ENCODE measurements at places on chromosomes 4 and X. TPM values are rescaled to one million over a fixed set of nuclear protein-coding genes. Genes with fewer than 3 reads are reported as not detected.

DNA sequence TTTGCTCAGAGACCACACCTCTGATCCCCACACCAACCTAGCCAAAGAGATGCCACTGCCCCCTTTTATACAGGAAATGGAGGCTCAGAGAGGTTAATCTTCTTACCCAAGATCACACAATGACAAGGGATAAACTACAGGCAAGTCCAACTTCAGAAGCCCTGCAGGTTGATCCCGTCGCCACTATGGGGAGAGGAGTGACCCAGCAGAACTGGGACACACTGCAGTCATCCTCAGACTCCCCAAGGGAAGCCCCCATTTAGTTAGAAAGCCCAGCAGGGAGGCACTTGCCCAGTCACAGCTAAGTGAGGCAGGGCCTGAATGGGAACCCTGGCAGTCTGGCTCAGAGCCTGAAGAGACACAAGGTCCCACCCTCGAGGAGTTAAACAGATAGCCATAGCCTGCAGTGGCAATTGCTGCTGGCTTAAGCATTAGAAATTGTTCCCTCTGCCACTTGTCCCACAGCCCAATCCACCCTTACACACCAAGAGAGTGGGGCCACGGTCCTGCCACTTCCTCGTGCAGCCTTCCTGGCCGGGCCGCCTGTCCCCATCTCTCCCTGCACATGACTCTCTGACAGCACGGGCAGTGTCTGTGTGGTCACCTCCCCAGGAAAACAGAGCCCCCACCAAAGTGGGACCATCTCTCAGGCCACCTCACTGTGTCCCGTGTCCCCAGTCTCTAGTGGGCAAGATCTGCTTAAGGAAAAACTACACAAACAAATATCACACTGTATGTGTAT is 2.7 kb downstream of the JAKMIP1 start:
- no peak for DNase-seq

DNA sequence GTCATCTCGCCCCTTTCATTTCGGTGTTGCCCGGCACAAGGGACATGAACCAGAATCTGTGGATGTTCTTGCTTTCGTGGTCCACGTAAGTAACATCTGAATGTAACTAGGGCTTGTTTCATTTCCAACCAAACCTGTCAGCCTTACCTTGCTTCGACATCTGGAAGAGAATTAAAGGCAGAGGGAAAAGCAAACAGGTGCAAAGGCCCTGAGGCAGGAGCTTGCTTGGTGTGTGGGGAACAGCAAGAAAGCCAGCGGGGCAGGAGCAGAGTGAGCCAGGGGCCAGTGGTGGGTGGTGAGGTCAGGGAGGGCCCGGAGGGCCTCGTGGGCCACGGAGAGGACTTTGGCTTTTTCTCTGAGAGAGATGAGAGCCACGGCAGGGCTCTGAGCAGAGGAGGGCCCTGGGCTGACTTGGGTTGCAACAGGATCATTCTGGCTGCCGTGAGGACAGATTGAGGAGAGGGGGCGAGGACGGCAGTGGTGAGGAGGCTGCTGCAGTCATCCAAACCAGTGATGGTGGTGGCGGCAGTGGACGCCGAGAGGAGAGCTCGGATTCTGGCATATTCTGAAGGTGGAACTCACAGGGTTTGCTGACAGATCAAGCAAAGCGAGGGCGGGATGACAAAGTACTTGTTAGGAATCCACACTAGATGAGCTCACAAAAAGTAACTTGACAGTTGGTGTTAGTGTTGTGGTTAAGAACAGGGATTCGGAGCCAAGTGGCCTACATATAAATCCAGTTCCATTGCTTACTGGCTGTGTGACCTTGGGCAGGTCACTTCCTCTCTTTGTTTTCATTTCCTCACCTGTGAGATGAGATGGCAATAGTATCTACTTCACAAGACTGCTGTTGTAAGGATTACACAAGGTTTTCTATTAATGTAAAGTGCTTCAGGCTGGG is 6.8 kb upstream of the WDR13 start:
- DNase-seq, result no peak

CASP6 gene
- total RNA-seq, result 18.7 TPM

- DNase-seq, result peak; percentile 4
Measured at GRCh38 chr4:53365121-53365485, 758 bp downstream of the SCFD2 start.

DNA sequence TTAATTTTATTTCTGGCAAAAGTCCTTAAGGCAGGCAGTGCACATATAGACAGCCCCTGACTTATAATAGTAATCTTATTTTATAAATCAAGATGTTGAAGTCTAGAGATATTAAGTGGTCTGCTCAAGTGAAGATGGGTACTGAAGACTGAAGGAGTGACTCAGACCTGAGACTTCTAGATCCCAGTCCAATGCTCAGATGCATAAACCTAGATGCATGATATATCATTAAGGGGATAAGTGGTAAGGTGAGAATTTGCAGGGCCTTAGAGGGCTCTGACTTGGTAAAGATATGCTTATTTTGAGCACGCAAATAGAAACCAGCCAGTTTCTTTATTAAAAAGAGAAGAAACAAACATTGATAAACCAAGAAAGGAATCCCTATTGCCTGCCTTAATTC is 42.9 kb downstream of the SLC9A7 start:
- DNase-seq, result no peak

MAGEB2 gene
- not detected for total RNA-seq

ADAM29 gene
- total RNA-seq, result not detected

DNA sequence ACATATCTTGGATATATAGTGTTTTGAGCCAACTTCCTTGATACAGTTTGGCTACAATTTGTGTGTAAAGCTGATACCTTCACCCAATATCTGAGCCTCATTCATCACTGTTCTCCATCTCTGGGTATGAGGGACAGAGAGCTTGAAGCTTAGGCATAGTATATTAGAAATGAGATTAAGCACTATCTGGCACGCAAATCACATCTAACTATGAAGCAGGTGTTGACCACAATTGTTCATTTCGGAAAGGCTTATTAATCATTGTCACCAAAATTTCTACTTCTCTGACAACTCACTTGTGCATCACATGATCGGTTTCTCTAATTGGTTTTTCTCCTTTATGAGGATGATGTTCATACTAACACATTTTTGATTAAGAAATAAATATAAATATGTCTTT is 2.1 kb upstream of the POF1B start:
- DNase-seq, result no peak

Measured in thymus (tissue), 14 donors.